ENCODE measurements at places on chromosomes 7 and 10.

DNA sequence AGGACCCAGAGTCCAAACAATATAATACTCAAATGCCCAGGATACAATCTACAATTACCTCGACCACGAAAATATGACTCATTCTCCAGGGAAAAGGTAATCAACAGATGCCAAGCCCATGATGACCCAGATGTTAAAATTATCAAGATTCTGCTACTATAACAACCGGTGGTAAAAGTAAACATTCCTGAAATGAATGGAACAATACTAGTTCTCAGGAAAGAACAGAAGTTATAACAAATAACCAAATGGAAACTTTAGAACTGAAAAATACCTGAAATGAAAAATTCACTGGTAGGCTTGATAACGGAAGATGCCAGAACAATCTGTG, 34.1 kb upstream of the GUSB start:
- peak; percentile 49 for DNase-seq

GRCh38 chr7:25388681-25389080, 160.4 kb upstream of the NPVF start:
- no peak for DNase-seq

GRCh38 chr10:117334926-117335325, 40.3 kb downstream of the PDZD8 start:
- no peak for DNase-seq

DNA sequence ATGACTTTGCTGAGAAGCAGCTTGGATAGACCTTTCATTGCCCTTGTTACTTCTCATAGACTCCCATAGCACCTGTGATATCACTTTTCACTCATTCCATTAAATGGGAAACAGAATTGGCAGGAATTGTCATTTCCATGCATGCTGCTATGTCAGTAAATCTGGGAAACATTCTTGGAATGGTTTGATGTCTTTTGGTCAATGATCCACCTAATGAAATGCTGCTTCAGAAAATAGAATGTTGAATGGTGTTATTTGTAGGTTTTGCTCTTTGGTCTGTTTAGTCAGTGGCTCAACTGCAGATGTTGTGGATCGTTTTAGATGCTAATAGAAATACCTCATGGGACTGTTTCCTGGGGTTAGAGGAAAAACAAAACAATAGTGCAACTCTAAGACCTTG, 127.8 kb downstream of the PLPP4 start:
- DNase-seq: no peak

- peak; percentile 42 for DNase-seq
These were observed 157.3 kb downstream of the CTTNBP2 start for GRCh38 chr7:117715784-117716445.

GRCh38 chr10:28533186-28533564, 257 bp downstream of the WAC start:
- DNase-seq: no peak

- no peak for DNase-seq
These were observed 80.5 kb upstream of the FGFR2 start for GRCh38 chr10:121678631-121679174.

GRCh38 chr7:35604595-35604994, 90.3 kb downstream of the HERPUD2 start:
- no peak for DNase-seq

GRCh38 chr10:48878091-48878490, 61.5 kb downstream of the LRRC18 start:
- no peak for DNase-seq

DNA sequence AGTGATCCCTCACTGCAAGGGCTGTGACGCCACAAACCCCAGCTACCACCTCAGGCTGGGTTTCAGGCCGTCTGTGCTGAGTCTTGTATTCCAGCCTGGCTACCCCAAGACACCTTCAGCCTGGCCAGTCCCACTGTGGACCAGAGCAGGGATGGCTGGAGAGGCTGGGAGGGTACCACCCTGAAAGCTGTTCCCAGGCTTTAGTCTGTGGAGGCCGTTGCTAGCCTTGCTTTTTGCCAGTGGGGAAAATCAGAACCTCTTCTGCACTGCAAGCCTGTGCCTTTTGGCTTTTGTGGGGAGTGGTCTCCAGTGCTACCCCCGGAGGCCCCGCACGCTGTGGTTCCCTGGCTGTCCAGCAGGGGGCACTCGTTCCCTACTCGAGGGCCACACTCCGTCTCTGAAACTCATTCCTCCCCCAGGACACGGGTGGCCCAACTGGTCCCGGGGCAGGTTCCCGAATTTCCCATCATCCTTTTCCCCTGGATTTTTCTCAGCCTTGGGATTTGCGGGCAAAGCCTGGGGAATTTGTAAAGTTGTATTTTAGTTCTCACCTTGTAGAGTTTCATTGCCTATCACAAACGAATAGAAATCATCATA, 128.4 kb upstream of the BTBD16 start:
- no peak for DNase-seq

DNA sequence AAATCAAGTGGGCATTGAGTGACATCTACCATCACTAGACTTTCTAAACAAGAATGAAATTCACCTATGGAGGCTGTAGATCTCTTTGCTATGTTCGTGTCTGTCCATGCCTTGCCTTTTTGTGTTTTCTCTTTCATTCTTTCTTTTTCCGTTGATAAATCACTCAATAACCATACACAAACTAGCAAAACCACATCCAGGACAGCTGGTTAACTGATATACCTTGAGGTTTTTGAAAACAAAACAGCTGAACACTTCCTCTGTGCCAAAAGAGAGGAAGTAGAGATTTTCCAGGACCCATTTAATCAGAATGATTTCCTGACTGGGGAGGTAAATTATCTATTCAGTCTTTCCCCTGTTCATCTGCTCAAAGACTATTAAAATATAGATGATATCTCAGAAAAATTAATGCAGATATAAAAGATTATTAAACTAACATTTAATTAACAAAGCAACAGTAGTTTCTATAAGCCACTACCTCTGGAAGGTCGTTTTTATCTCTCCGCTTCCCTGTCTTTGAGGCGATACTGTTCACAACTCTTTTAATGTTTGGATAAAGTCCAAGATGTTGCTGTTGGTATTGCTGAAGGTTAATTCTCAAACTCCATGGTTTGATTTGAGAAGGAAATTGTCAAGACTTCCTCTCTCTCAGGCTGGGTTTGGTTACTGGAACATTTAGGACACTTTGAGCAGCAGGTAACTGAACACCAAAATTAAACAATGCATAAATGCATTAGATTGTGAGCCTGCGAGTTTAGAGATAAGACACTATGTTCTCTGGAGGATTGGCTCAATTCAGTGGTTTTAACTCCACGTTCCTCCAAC, 24.4 kb upstream of the C10orf67 start:
- no peak for DNase-seq

- no peak for DNase-seq
These were observed 7.3 kb downstream of the ZCCHC24 start for GRCh38 chr10:79438021-79438698.

DNA sequence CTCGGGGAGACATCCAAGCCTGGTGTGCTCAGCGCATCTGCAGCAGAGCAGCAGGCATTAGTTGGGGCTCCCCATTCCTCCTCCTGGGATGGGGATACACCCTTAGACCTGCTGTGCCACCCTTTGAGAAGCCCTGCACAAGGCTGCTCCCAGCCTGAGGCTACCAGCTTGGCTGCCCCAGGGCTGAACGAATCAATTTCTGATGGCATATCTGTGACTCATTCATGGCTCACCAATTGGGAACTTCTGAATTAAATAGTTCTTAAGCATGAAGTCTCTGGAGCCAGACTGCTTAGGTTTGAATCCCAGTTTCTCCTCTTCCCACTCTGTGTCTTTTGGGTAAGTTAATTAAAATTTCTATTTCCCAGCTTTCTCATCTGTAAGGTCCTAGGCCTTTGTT, 16.3 kb upstream of the GLI3 start:
- no peak for DNase-seq

DNA sequence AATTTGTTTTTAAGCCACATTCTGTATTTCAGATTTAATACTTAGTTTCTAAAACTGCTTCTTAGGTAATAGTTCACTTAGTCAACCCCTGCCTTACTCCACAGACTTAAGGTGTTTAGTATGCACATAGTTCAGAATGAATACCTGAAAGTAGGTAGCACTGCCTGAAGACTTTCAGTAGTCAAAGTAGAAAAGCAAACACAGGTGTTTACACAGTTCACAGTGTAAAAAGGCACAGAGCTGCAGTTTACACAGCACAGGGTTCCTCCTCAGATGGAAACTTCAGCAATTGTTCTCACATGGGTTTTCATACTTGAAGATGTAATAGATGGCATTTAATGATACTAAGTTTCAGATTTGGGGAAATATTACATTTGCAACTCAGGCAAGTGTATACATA, 3.1 kb upstream of the PKD1L1 start:
- no peak for DNase-seq

- no peak for DNase-seq
These were observed 161.1 kb upstream of the KLF14 start for GRCh38 chr7:130894909-130895750.

GRCh38 chr7:48528646-48529045, 357.4 kb downstream of the ABCA13 start:
- no peak for DNase-seq

DNA sequence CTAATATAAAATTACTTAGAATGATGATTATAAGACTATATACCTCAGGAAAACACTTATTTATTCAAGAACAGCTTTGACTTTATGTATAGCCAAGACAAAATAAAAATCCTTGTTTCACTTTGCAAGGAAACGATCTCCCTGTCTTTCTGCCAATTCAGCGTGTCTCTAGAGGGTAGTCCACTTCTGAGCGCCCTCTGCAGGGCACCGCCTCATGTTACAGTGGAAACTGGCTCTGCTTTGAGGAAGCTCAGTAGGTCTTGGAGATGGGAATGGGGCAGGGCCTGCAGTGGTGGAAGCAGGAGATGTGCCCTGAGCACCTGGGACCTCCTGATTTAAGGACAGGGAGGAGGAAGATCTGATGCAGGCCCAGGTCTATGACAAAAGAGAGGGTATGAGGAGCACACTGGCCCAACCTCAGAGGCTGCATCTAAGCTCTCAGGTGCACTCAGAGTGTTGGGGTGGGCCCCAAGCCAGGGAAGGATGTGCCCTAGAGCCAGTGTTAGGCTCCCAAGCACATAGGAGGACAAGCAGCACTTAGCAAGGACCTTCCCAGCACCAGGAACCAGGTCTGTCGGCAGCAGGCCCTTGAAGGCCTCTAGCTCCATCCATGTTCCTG, 481.0 kb downstream of the TNS3 start:
- peak; percentile 36 for DNase-seq

DNA sequence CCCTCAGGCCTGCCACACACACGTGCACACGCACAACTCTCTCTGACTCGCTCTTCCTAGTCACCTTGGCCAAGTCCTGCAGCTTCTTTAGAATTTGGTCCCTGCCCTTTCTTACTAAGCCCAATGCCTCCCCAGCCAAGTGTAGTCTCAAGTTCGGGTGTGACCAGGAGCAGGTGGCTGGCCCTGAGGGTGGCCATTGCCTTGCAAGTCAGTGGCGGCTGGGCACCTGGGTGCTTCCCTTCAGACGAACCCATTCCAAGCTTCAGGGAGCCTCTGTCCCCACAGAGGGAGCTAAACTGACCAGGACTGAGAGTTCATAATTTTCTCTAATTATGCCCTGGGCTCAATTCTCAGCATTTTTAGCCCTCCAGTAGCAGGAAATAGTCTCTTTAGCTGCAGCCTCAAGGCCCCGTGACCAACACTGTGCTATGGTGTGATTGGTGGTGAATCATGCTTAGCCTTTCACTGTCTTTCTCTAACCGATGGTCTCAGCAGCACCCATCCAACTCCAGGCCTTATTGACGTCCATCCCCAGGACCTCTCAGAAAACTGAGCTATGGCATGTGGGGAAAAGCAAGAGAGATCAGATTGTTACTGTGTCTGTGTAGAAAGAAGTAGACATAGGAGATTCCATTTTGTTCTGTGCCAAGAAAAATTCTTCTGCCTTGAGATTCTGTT, 34.7 kb upstream of the FXYD4 start:
- DNase-seq: no peak

GRCh38 chr10:130263289-130263688, 127.1 kb downstream of the GLRX3 start:
- DNase-seq: no peak

- DNase-seq: no peak
These were observed 12.6 kb upstream of the PRDX3 start for GRCh38 chr10:119190954-119191785.

DNA sequence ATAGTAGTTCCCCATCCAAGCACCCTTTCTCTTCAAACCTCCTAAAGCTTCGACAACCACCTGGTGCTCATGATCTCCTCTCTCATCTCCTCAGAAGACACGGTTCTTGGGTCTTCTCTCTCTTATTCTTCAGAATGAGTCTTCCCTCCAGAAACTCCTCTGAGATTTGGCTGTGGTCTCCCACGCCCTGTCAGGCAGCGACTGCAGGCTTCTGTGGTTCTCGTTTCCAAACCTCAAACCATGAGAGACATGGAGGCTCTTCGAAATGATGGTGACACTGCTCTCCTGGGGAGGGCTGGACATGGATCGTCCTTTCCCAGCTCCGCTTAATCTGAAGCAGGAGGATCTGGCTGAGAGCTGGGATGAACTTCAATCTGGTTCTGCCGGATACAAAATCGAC, 78.6 kb upstream of the PITRM1 start:
- no peak for DNase-seq

DNA sequence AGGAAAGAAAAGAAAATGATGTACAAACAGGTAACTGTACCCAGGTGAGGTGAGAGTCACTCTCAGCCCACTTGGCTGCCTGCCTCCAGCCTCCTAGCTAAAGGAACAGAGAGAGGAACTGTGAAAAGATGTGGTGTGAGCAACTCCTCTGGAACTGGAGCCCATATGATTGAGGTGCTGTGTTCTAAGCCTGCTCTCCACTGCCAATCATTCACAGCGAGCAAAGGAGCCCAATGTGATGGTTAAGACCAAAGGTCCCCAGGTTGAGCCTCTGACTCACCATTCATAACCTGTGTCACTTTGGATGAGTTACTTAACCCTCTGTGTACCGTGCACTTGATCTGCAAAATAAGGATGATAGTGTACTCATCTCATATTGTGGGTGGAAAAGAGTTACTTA, 868.1 kb upstream of the AUTS2 start:
- no peak for DNase-seq

DNA sequence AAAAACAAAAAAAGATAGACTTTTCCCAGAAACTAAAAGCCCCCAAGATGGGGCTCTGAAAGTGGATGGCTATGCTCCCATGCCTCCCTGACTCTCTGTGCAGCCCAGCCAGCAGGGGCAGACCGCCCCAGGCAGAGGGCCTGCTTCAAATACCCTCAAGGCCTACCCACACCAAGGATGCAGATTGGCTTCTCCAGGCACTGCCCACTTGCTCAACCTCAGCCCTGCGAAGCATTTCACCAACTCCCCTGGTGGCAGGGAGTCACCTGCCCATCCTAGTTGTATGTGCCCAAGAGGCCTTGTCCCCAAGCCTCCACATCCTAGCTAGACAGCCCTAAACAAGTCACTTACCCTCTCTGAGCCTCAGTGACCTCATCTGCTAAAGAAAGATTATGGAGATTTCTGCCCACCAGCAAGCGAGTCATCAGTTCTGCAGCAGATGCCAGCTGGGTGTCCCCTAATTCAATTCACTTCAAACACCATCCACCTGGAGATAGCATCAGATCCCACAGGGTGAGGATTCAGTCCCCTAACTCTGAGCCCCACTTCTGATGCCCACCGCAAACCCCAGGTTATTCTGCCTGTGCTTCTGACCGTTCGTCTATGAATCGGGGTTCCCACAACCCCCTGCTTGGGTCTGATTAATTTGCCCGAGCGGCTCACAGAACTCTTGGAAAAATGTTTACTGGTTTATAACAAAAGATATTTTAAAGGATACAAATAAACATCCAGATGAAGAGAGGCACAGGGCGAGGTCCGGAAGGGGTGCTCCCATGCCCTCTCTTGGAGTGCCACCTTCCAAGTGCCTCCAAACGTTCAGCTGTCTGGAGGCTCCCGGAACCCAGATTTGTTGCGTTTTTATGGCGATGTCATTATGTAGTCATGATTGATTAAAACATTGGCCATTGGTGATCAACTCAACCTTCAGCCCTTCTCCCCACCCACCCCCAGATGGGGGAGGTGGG, 18.6 kb upstream of the ZMIZ1 start:
- DNase-seq: no peak

Data from RWPE1 (cell line).